CD4-positive, alpha-beta T cell treated with Interleukin-1 beta for 1 hour (primary cell): ENCODE measurements at places on chromosomes 7 and 10.

DNA sequence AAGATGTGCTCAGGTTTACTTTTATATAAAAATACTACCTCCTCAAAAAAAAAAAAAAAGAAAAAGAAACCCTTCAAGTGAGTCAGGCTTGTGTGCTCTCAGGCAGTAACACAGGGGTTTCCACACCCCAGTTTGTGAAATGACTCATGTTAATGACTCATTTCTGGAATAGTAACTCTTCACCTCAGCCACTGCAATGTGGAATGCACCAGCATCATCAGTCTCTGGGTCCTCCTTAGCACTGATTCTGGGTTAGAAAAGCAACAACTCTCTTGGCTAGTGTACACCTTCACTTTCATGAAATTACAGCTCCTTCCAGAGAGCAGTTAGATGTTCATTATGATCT, 110.6 kb downstream of the EMX2 start:
- DNase-seq, result no peak

- no peak for DNase-seq
Observed at GRCh38 chr10:92655426-92655825, 34.3 kb upstream of the HHEX start.

GRCh38 chr7:28729281-28729680, 228.8 kb downstream of the TRIL start:
- no peak for DNase-seq

DNA sequence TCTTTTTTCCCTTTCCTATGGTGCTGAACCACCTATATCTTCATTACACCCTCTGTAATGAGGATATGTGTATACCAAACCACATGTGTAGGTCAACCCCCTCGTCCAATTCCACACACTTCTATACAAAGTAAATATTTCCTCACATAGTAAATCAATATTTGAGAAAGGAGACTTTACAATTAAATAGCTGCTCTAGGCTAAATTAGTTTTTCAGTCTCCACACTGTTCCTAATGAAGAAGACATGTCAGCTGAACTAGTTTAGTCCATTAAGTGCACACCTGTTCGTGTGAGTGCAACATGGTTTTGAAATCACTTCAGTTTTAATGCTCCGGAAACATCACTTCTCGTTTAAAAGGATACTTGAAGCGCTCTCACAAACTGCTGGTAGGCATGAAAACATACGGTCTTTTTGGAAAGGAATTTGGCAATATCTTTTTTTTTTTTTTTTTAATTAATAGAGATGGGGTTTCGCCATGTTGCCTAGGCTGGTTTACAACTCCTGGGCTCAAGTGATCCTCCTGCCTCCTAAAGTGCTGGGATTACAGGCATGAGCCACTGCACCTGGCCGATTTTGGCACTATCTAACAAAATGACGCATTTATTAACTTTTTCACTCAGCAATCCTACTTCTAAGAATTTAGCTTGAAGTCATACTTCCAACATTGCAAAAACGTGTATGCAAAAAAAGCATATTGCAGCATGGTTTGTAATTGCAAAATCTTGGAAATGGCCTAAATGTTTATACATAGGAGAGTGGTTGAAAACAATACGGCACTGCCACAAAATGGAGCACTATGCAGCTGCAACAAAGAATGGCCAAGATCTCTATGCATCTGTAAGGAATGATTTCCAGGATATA, 2.1 kb upstream of the XRCC2 start:
- no peak for DNase-seq

DNA sequence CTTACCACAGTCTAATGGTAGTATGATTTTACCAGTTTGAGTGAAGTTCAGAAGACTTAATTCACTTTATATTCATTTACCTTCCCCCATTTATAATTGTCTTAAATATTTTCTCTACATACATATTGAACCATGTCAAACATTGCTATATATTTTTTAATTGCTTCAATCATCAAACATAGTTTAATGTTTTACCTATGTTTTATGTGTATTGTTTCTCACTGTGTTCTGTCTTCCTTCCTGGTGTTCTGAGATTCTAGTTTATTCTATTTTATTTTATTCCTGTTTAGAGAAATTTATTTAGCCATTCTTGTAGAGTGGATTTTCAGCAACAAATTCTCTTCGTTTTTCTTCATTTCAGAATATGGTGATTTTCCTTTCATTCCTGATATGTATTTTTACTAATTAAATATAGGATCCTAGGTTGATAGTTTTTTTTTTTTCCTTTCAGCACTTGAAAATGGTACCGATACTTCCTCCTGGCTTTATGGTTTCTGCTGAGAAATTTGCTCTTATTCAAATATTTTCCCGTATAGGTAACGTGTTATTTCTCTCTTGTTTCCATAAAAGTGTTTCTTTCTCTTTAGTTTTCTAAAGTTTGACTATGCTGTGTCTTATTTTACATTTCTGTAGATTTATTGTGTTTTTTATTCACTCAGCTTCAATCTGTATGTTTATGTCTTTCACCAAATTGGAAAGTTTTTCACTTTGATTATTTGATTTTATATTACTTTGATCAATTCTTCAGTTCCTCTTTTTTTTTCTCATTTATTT, 201.8 kb upstream of the AGR3 start:
- no peak for DNase-seq

DNA sequence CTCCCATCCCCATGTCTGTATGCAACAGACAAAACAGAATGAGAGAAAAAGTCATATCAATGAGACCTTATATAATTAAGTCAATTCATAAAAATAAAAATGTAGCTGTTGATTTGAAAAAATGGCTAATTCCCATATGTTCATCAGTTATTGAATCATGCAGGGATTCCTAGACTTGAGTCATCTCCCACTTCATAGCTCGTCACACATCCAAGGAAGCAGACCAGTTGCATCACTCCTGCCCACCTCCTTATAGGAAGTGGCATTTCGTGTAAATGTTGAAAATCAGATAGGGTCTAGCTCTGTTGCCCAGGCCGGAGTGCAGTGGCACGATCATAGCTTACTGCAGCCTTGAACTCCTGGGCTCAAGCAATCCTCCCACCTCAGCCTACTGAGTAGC, 56.1 kb upstream of the SH2B2 start:
- DNase-seq, result no peak

DNA sequence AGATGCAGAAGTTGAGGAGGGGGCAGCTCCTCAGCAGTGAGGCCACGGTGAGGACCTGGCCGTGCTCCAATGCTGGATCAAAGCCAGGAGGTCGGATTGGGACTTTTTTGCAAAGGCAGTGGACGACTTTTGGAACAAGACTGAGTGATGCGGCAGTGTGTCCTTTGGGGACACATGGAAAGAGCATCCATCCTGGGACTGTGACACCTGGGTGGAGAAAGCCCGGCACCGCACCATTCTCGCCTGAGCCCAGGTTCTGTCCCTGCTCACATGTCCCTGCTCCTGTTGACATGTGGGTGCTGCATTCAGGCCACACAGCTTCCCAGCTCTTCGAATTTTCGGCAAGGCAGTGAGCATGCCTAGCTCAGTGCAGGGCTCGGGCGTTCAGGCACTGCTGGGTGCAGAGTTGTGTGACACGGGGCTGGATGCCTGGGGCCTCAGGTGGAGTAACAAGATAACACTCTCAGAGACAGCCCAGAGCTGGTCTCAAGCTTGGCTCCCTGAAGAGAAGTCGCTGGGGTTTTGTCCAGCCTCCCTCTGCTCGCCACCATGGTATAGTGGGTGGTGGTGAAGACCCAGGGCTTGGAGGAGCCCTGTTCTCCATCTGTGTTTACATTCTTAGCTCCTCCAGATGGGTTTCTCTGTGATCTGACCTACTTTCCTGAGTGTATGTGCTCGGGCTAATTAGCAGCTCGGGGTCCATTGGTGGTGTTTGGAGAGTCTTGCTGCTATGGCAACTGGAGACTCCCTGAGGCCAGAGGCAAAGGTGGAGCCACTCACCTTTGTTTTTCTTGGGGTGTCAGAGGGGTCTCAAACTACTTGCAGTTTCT, 111.7 kb upstream of the BTBD16 start:
- DNase-seq, result no peak

DNA sequence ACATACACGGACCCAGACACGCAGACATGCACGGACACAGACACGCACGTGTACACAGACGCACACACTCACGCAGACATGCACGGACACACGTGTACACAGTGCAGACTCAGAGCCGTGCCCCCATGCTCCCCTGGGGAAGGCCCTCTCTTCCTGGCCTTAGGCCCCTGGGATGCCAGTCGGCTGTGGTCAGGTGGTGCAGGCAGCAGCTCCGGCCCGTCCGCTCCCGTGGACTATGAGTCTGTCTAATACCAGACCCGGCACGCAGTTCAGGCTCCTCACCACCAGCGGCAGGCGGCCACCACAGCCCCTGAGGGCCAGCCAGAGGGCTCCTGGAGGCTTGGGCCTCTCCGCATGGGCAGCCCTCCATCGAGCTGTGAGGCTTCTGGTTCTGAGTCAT, 52.0 kb upstream of the NKX6-2 start:
- no peak for DNase-seq

GRCh38 chr10:119817991-119818888, 54.4 kb downstream of the MCMBP start:
- DNase-seq, result peak; percentile 34

- no peak for DNase-seq
Observed at GRCh38 chr7:108413782-108414492, 42.3 kb downstream of the NRCAM start.

- no peak for DNase-seq
Observed at GRCh38 chr7:66356277-66356721, 151.2 kb downstream of the TPST1 start.

GRCh38 chr10:8670461-8670860, 616.0 kb downstream of the GATA3 start:
- DNase-seq, result no peak

DNA sequence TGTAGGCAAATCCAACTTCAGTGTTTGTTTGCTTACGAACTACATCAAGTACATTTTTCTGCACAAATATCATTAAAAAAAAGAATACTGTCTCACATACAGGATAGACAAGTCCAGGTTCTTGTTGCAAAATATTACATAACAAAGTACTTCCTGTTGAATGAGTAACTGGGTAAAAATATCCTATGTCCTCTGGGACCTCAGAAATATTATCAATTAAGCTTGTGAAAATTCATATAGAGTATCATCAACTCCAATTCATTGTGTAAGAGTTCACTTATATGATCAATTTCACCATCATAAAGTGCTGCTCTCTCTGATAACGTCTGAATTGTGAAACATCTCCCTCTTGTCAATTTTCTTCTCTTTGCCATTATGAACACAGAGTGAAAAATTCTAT, 22.6 kb downstream of the HERC4 start:
- DNase-seq, result no peak

DNA sequence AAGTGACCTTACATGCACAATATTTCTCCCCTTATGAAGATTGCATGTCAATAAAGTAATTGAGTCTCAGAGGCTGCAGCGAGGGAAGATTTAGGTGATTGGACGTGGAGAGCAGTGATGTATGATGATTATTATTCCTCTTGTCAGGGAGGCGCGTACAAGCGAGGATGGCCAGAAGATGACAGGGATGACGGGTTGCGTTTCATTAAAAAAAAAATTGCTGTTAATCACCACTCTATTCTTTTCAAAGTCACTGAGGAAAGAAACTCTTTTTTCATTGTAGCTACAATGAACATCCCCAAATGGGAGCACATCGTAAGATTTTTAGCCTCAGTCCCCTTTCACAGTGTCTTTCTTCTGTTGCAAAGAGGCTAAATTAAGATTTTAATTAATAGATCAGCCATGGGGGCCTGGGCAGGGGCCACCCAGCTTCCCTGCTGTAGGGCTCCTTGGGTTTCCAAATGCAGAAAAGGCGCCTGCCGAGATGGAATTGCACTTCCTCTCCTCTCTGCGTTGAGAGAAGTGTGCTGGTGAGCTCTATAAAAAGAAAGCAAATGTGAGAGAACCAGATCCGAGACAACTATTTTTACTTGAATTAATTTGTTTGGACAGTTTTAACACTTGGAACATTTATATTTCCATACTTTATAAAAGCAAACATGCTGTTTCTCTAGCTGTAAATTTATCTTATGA, 998.1 kb downstream of the LRMDA start:
- DNase-seq, result no peak

DNA sequence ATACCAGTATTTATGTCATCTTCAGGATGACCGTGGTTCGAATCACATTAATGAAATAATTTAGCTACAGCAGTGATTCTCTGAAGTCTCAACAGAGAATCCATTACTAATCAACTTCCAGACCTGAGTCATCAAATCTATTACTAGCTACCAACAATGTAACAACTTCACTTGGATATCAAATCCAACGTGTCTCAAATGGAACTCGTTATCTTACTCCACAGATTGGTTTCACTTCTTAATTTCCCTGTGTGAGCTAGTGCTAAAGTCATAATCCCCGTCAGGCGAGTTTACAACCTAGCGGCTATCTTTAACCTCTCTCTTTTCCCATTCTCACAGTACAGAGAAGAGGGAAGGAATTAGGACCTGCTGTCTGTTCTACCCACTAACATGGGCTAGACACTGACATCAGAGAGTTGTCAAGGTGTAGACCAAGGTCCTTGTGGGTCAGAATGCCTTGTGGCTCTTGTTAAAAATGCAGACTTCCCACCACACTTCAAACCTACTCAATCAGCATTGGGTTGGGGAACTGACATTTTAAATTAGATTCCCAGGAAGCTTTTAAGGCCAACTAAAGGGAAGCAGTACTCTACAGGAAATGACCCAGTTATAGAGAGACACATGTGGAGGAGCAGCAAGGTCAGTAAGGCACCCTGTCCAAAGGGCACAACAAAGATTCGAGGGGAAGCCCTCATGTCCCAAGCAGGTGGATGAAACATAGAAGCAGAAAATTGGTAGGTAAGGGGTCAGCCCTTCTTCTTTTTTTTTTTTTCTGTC, 57.3 kb upstream of the GSAP start:
- no peak for DNase-seq

DNA sequence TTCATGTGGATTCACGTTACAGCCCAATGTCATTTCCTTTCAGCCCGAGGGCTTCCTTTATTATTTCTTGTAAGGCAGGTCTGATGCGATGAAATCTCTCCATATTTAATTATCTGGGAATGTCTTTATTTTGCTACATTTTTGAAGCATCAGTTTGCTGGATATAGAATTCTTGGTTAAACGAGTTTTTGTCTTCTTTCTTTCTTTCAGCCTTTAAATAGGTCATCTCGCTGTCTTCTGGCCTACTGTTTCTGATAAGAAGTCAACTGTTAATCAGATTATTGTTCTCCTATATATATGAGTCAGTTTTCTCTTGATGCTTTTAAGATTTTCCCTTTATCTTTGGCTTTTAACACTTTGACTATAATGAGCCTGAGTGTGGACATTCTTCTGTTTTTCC, 184.7 kb downstream of the TMEM178B start:
- DNase-seq, result no peak

- DNase-seq, result no peak
Observed at GRCh38 chr10:9009505-9009904, 955.0 kb downstream of the GATA3 start.

DNA sequence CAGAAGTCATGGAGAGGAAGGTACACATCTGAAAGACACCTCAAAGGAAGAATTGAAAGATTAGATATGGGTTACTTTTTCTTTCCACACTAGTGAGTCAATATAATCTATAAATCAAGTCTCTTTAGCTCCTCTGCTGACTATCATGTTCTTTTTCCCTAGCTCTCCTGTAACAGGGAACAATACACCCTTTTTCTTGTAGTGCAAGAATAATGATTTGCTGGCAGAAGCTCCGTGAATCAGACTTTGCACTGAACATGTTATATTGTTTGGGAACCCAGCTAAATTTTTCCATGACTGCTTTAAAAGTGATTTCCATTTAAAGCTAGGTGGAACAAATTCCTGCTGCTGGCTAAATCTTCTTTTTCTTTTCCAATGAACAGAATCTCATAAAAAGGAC, 756.6 kb upstream of the C7orf33 start:
- no peak for DNase-seq
